NCI-H1694 treated with DMSO at 0.1 percent for 48 hours (cell line): ENCODE measurements at places on chromosomes 5 and 9.

GRCh38 chr5:25295067-25295466 lies 650.3 kb upstream of the CDH10 start:
- DNase-seq, result no peak

GRCh38 chr5:127564002-127564769 lies 46.7 kb downstream of the PRRC1 start:
- DNase-seq, result peak; percentile 58

DNA sequence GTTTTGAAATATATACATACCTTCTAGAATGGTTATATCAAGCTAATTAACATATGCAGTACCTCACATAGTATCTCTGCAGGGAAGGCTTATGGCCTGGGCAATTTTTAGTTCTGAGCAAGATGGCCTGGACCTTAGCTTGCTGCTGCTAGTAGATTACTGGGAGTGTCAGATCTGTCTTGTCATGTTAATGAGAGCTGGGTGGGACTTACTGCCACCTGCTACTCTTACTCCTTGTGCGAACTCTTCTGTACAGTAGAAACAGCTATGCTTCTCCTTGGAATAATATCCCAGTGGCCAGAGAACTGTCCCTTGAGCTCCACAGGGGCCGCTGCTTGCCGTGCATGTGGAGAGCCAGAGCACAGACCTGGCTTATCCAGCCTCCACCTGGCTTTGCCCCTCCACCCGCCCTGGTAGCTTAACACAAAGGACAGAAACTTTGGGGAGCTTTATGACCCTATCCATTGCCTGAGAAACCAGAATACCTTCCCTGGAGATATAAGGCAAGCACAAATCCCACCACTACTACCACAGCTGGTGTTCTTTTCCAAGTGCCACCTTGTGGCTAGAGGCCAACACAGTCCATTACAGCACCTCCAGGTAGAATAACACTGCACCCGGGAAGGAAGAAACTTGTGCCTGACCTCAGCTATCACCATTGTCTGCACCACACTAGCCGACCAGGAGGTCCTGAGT lies 74.4 kb upstream of the RUSC2 start:
- no peak for DNase-seq

DNA sequence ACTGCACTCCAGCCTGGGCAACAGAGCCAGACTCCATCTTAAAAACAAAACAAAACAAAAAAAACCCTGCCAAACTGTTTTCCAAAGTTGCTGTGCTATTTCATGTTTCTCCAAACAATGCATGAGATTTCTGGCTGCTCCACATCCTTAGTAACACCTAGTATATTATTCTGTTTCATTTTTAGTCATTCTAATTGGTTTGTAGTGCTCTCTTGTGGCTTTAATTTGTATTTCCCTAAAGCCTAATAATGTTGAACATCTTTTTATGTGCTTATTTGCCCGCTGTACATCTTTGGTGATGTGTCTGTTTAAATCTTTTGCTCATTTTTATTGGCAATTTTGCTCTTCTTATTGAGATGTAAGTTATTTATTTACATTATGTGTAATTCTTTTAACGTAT lies 18.4 kb upstream of the TTC1 start:
- peak; percentile 19 for DNase-seq

DNA sequence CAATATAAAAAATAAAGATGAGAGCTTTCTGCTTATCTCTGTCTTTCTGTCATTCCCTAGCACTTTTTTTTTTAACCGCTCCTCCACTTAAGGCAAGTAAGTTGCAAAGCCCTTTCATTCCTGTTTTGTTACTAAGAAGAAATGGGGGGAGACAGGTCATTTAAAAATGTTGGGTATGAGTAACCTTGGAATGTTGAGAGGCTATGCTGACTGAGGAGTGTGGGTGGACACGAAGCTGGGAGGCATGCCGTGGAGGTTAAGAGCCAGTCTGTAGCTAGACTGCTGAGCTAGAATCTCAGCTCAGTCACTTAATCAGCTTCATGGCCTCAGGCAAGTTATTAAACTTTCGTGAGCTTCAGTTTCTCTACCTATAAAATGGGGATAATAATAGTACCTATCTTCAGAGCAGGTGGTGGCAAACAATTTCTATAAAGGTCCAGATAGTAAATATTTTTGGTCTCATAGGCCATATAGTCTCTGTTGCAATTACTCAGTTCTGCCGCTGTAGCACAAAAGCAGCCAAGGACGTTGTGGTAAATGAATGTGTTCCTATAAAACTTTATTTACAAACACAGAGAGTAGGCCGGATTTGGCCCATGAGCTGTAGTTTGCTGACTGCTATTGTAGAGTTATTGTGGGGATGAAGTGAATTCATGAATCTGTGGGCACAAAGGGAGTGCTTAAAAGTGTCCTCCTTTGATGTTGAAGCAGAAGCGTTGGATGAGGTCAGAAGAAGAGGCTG lies 220.0 kb downstream of the GABBR2 start:
- DNase-seq, result no peak

DNA sequence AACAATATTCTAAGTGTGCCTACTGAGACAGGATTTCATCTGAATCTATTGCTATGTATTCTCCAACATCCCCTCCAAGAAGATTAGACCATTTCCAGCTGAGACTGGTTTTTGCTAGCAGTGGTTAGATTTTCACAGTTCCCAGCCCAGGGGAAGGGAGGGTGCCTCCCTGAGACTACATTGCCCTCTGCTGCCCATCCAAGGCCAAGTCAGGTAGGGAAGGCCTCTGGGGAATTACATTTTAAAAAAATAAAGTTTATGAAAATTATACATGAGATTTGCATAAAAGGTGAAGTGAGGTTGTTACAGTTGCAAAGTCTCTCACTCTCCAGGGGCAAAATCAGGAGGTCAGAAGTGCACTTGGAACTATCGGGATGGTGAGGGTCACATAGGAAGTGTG lies 28.0 kb upstream of the SYK start:
- no peak for DNase-seq

- DNase-seq, result no peak
These were observed 19.5 kb upstream of the NADK2 start for GRCh38 chr5:36261186-36261585.

DNA sequence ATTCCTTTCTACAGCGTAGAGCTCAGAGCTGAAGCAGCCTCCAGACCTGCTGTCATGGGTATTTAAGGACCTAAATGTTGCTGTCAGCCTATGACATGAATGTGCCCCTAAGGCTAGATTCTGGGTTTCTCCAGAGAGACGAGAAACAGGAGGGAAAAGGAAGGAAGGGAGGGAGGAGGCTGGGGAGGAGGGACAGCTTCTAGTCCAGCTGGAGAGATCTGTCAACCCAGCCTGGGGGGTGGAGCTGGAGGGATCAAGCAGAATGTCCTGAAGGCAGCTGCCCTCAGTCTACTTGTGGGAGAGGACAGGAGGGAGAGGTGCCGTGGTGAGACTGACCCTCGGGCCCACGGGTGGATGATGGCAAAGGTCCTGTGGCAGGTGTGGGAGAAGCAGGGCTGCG lies 1.1 kb upstream of the DBH start:
- DNase-seq, result no peak

GRCh38 chr5:149706158-149706557 lies 24.0 kb upstream of the PPARGC1B start:
- no peak for DNase-seq

DNA sequence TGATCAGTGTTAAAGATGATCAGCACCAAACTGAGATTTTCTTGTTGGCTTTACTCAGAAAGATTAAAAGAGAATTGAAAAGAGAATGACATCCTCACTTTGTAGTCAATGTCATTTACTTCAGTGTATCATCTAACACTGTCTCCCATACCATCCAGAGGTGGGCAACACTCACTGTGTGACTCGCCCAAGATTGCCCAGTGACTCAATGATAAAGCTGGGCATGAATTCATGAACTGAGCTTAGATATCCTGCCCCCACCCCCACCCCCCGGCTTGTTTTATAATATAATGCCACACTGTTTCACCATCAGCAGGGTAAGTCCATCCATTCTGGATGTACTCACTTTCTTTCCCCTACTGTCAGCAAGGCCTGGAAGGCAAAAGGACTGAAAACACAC lies 242.2 kb downstream of the FAM114A2 start:
- no peak for DNase-seq

DNA sequence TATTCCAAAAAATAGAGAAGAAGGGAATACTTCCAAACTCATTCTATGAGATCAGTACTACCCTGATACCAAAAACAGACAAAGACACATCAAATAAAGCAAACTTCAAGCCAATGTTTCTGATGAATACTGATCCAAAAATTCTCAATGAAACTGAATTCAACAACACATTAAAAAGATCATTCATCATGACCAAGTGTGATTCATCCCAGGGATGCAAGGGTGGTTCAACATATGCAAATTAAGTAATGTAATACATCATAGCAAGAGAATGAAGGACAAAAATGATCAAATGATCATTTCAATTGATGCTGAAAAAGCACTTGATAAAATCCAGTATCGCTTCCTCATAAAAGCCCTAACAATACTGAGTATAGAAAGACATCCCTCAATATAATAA lies 4.9 kb upstream of the RCL1 start:
- no peak for DNase-seq

DNA sequence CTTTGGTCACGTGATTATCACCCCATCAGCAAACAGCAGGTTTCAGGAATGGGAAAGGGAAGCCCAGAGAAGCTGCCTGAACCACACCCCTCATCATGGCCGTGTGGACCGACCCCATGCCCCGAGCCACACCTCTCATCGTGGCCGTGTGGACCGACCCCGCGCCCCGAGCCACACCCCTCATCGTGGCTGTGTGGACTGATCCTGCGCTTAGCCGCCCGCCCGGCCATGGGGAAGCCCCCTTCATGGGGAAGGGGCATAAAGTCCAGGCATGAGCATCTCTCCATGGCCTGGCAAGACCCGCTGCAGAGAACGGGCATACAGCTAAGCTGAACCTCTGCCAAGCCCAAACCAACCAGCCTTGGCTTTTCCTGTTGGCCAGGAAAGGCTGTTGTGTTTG lies 6.4 kb downstream of the SNAPC4 start:
- DNase-seq, result no peak

GRCh38 chr5:96008987-96009647 lies 47.5 kb upstream of the ELL2 start:
- DNase-seq, result no peak

GRCh38 chr5:13317654-13318053 lies 626.8 kb downstream of the DNAH5 start:
- no peak for DNase-seq

GRCh38 chr9:103397868-103398600 lies 402.9 kb downstream of the CYLC2 start:
- DNase-seq, result peak; percentile 12

DNA sequence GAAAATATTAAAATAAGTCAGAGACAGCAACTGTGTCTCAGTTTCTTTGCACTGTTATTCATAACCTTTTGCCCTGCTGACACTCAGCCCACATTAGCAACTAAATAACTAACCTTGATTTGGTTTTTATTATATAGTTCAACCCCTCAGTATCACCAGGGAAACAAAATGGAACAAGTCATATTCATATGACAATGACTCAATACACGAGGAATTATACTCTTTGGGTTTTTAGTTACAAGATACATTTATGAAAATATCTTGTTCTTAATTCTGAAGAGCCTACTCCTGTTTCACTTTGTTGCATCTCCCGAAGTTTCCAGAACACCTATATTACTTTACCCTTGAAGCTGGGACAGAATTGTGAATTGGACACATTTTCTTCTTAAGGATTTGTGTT lies 845.4 kb downstream of the EFNA5 start:
- DNase-seq, result no peak

- no peak for DNase-seq
These were observed 171.7 kb downstream of the ATPSCKMT start for GRCh38 chr5:10077791-10078545.

DNA sequence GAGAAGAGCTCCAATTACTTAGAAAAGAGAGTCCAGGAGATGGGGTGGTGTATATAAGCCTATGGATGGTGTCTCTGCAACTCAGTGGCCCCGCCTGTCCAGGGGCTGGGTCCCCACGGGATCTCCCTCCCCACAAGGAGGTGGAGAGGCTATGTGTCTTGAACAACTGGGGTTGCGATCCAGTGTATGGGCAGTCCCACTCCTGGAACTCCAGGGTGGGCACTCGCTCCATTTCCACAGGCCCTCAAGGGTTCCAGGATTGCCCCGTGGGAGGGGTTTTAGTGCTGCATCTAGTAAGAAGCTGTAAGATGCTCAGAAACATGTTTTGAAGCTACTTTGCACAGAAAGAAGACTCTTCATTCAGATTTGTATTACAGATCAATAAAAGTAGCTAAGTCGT lies 558 bp upstream of the SMAD5 start:
- no peak for DNase-seq

GRCh38 chr5:115907177-115907576 lies 55.1 kb upstream of the LVRN start:
- no peak for DNase-seq

- DNase-seq, result no peak
These were observed 202.9 kb downstream of the MPDZ start for GRCh38 chr9:13076616-13077015.

DNA sequence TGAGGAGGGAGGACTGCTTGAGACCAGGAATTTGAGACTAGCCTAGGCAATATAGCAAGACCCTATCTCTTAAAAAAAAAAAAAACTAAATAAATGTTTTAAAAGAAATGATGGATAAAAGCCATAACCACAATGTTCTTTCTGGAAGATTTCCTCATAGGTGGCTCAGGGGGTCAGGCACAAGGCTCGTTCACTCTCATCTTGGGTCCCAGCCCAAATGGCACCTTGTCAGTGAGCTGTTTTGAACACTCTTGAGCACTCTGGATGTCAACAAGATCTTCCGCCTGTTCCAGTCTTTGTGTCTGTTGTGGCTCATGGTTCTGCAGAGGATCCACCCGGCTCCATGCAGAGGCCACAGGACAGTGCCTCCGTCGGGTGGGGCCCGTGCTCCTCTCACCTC lies 35.7 kb upstream of the LMX1B start:
- DNase-seq, result no peak

- no peak for DNase-seq
These were observed 51.2 kb downstream of the SAR1B start for GRCh38 chr5:134581241-134581981.

DNA sequence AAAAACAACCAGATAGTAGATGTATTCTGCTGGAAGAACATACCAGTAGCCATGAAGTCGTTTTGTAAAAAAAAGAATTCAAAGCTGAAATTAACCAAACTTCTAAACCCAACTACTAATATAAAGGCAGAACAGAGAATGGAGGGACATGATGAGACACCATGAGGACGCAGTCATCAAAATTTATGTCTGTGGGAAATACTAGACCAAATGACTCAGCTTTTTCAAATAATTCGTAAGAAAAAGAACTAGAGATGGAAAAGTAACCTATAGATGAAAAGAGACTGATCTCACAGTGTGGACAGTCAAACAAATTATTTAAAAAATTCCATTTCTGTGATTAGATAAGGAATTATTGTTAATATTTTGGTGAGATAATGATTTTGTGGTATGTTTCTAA lies 10.3 kb downstream of the TTC23L start:
- DNase-seq, result no peak
